Stimulated activated CD4-positive, alpha-beta T cell treated with anti-CD3 and anti-CD28 coated beads, Interleukin-4, amount 100 ng/mL, for 48 hours (primary cell): ENCODE measurements at places on chromosomes 2 and 18.

DNA sequence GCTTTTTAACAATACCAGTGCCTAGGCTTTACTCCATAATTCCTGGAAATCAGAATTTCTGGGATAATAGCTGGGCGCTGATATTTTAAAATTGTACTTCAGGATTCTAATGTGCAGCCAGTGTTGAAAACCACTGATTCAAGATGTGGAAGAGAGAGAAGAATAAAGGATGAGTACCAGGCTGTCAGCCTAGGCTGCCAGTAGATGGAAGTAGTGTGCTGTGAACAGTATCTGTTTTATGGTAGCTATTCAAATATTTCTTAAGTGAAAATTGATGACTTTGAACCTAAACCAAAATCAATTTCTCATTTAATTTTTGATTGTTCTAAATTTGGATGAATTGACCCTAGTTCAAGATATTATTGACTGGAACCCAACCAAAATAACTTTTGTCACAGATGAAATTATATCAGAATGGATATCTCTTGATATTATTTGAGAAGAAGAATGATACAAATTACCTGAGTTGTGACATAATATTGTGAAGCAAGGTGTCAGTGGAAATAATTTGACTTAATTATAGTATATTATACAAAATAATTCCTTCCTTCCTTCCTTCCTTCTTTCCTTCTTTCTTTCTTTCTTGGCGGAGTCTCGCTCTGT lies 88.0 kb downstream of the COMMD1 start:
- no peak for DNase-seq

DNA sequence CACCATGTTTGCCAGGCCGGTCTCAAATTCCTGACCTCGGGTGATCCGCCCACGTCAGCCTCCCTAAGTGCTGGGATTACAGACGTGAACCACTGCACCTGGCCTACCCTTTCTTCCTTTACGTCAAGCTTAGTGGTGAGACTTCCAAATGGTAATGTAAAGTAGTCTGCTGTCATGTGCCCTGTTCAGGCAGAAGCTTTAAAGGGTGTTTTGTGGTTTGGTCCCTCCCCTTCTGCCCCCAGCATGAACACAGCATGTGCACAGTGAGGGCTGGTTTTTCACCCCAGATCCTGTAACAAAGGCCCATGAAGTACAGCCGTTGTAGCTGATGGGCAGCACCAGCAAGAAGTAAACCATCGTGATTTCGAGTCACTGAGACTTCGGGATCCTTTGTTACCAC lies 2.7 kb upstream of the DTYMK start:
- DNase-seq: no peak

DNA sequence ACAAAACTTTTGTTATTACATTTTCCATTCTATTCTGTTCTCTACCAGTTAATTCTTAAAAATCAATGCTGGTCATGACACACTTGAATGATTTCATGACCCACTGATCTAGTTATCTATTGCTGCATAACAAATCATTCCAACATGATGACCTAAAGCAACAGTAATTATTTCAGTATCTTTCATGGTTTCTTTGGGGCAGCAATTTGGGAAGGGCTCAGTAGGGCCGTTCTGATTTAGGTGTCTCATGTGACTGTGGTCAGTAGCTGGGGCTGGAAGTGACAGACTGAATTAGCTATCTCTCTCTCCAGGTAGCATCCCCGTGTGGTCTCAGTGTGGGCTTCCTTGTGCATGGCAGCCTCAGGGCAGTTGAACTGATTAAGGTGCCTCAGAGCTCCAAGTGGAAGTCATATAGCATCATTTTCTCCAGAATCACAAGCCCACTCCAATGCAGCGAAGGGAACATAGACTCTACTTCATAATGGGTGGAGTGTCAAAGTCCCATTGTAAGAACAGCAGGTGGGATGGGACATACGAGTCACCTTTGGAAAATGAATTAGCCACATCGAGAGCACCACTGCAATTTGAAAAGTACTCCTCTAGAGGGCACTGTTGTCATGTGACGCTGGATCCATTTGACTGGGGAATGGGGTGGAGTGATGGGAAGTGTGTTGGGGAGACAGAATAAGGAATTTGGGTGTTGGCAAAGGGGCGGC lies 39.1 kb upstream of the FAM136A start:
- DNase-seq: no peak

DNA sequence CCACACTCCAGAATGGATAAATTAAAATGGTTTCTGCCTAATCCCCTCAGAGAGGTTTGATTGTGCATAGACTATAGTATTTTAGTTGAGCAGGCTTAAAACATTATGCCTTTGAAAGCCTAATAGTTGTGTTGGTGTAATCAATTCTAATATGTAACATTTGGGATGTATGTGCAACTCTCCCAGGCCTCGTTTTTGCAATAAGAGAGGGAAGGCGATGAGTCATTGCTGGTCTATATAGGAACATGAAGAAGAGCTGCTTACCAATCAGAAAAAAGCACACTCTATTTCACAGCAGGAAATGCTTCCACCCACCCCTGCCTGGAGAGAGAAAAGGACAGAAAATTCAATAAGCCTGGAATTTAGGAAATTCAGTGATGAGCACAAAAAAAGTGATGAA lies 1424.0 kb upstream of the PIK3C3 start:
- DNase-seq: no peak

- DNase-seq: no peak
Observed at GRCh38 chr18:65754121-65754520, 3.3 kb downstream of the CDH7 start.

- no peak for DNase-seq
Observed at GRCh38 chr2:68506170-68506569, 38.8 kb downstream of the APLF start.

GRCh38 chr2:44191739-44192138 lies 23.1 kb downstream of the PPM1B start:
- no peak for DNase-seq

DNA sequence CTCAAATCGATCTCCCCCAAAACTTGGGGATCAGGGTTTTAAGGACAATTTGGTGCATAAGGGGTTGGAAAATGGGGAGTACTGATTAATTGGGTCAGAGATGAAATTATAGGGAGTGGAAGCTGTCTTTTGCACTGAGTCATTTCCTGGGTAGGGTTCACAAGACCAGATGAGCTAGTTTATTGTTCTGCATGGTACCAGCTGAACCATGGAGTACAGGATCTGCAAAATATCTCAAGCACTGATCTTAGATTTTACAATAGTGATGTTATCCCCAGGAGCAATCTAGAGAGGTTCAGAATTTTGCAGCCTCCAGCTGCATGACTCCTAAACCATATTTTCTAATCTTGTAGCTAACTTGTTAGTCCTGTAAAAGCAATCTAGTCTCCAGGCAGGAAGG lies 73.1 kb downstream of the CPO start:
- DNase-seq: no peak

DNA sequence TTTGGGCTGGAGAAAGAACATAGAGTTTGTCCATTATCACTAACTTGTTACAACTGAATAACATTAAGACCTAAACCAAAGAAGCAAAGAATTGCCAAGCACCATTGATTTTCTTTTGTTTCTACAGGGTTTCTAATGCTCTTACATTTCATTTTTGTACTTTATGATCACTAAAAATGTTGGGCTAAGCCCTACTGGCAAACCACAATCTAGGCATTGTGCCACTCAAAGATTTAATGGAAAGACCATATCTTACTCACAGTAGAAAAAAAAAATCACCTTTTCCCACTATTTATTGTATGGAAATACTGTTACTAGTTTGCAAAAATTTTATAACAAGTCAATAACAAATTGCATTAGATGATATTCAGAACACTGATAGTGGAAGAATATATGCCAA lies 447.4 kb upstream of the PKDCC start:
- no peak for DNase-seq

GRCh38 chr2:191415101-191415500 lies 169.9 kb downstream of the MYO1B start:
- DNase-seq: no peak

DNA sequence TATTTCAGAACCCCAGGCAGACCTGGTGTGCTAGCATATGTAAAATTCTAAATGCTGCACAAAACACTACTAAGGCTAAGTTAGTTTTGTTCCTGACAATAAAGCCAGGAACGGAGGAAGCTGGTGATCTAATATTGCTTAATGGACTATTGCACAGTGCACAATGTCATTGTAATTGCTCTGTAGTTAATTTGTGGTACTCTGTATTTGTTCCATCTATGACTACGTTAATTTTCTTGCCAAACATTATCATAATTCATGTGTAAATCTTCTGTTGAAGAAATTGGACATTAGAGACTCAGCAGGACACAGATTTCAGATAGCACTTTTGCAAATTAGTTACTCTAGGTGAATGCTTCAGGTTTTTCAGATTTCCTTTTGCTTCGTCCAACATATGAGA lies 232.3 kb downstream of the RIT2 start:
- no peak for DNase-seq

GRCh38 chr18:49030692-49031443 lies 80.1 kb upstream of the SMAD7 start:
- no peak for DNase-seq

- DNase-seq: no peak
Observed at GRCh38 chr18:32576296-32576916, 105.7 kb upstream of the GAREM1 start.

DNA sequence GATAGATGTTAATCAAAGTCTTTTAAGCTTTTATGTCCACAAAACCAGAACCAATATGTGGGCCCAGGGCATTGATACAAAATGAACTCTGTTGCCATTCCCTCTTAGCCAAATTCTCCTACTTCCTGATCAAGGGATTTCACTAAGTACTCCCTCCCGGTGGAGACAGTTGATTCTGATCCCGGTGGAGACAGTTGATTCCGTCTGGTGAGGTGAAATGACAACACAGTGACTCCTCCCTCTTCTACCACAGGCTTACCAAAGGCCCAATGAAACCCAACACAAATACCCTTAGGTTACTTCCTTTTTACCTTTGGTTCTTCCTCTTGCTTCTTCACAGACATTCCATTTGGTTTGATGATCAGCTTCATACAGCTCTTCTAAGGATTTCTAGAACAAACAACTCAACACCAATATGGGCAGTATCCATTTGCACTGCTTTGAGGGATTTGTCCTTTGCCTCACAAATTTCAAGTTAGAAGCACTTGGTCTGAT lies 153.8 kb downstream of the IKZF2 start:
- DNase-seq: no peak

- no peak for DNase-seq
Observed at GRCh38 chr18:40868110-40868858, 1086.8 kb upstream of the PIK3C3 start.

- no peak for DNase-seq
Observed at GRCh38 chr2:205969584-205969983, 116.4 kb downstream of the INO80D start.

GRCh38 chr18:58922995-58923394 lies 58.3 kb downstream of the ZNF532 start:
- DNase-seq: no peak

DNA sequence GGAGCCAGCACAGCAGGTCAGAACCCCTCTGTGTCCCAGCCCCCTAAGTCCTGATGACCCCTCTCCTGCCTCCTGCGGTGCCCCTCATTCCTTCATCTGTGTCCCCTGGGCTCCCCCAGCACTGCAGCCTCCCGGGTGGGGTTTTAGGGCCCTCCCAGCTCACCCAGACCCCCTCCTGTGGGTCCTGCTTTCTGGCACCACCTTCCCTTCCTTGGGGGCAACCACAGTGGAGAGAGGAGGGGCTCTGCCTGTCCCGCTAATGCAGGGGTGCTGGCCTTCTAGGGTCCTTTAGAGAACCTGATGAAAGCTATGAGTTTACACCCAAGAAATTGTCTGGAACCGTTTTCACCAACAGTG lies 42.7 kb upstream of the ALPP start:
- no peak for DNase-seq

DNA sequence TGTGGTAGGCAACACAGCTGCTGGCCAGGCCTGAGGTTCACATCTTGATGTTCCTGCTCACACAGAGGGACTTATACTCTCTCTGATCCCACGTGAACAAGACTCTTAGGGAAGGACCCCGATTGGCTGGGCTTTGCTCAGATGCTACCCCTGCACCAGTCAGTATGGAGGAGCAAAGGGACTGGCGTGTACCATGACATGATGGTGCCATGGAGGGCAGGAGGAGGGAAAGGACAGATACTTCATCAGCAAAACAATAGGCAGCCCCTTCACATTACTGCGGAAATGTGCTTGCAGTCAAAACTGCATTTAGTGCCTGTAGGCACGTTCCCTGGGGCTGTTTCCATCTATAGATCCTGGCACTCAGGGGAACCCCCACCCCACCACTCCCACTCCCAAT lies 42.7 kb downstream of the ZFP36L2 start:
- no peak for DNase-seq

GRCh38 chr18:28113271-28114029 lies 63.5 kb downstream of the CDH2 start:
- no peak for DNase-seq

- DNase-seq: no peak
Observed at GRCh38 chr18:9088252-9088651, 14.2 kb upstream of the NDUFV2 start.

- DNase-seq: no peak
Observed at GRCh38 chr2:142290931-142291330, 160.1 kb upstream of the LRP1B start.

GRCh38 chr2:219836647-219837177 lies 209.3 kb downstream of the SLC4A3 start:
- DNase-seq: no peak

DNA sequence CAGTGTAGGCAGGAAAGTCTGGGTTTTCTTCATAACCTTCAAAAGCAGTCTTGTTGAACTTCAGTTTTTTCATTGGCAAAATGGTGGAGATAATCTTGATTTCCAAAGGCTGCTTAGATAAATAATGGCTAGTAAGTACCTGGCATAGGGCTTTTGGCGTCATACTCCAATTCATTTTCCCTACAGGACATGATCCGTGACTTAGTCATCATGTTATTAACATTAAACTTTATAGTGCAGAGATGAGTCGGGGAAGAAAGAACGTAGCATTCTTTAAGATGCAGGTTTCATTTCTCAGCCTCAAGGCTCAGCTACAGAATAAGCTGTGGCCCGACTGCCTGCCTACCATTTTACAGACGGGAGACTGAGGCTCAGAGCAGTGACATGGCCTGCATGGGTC lies 64.0 kb downstream of the RALBP1 start:
- DNase-seq: no peak

DNA sequence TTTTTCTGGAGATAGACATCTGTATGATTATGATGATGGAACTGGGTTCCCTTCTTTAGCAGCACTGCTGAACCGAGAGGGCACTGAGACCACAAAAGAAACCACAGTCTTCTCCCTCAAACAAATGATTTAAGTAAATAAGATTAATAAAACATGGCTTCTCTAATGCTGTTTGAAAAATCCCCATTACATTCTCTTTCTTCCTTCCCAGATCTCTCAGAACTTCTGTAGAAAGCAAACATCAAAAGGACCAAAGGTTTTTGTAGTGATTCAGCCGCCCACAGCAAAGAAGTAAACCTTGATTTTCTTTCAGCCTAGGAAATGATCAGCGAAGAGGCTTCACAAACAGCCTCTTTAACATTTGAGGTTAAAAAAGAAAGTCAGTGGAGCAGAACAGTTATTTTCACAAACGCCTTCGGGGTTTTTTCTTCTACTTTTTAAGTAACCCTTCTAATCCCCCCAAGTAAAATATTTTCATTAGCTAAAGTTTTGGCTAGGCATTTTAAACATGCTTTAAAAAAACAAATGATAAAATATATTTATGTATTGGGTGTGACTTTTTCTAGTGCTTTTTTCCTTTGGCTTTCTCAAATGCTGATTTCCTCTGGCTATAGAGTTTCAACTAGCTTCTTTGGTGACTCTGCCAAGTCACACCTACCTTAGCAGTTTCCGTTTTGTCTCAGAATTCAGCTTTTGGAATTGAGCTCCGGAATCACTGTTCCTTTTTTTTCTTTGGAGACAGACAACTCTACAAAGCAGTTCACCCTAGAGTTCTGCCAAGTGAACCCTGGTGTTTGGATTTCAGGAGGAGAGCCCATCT lies 89.6 kb downstream of the UPP2 start:
- DNase-seq: no peak
